ENCODE measurements at places on chromosomes 16 and 17.

- DNase-seq = no peak
Measured at GRCh38 chr17:31323551-31323950, 2.1 kb upstream of the EVI2A start.

DNA sequence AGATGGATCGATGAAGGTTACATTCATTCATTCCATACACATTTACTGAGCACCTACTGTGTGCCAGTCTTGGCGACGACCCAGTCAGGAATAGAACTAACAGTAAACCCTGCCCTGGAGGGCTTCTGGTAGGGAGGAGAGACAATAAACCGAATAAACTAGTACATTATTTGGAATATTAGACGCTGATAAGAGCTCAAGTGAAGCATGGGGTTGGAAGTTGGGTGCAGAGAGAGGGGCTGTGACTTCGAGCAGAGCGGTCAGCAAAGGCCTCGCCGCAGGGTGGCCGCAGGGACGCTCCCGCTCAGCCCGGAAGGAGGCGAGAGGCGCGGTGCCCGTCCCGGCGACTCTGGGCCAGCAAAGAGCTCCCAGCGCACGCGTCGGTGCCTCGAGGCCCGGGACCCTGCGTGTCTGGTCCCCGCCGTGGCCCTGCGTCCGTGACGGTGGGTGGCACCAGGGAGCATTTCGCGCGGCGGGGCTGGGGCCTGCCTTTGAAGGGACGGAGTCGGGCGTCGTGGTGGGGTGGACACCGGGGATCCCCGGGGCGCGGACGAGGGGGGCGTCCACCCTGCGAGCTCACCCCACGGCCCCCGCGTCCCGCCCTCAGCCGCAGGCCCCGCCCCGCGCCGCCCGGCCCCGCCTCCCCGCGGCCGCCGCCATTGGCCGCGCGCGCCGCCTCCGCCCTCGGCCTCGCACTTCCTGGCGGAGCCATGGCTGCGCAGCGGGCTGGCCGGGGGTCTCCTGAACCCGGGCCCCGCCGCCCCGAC, at the start of gene KLHL36:
TSS of gene KLHL36 (plus strand) at position 684 of the 767 bp plus-strand sequence. CDS start 2,357 bp downstream, outside the sequence.
- DNase-seq = no peak

DNA sequence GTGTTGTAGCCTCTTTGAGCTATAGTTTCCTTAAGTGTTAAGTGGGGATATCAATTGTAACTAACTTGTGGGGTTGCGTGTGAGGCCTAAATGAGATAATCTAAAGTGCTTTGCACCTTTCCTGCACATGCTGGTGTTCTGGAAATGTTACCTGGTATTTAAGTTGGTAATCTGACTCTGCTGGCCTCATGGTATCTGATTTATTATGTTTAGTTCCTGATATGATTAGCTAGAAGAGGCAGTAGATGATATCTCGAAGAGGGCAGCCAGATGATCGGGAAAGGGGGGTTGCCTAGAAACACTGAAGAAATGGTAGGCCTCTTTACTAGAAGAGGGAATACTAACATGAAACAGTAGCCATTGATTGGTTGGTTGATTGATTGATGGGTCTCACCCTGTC, 65.4 kb upstream of the CLEC18A start:
- DNase-seq = no peak

DNA sequence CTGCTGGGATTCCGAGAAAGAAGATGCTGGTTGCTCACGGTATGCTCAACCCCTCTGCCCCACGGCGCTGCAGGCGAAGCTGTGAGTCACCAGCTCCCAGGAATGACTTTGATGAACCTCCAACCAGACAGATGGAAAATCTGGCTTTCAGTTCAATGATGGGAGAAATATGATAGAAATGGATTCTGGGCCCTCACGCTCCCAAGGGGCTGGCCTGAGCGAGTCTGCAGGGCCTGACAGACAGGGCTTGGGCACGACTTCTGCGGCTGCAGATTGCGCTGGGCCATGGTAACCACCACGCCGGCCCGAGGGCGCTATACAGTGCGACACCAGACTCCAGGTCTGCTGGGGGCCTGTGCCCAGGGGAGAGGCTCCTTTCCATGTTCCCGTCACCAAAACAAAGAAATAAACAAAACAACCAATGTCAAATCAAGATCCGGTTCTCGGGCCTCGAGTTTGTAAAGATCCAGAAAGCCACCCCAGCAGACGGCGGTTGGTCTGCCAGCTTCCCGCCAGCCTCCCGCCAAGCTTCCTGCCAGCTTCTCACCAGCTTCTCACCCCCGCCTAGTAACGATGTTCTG, 11.1 kb upstream of the ABR start:
- DNase-seq = no peak

DNA sequence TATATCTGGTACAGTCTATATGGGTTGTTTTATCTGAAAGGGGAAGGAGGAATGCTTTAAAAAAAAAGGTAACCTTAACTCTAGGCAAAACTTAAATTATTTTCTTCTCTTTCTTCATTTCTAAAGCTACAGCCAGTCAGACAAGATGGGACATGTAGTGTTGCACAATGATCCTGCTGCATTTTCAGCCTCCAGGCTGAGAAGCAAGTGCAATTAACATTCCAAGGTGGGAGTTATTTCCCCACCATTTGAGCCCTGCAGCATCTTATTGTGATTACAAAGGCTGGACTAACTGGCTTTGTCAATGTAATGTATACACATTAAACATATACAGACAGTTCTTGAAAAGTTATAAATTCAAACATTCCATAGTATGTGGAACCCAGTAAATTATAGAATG, 22.6 kb upstream of the NF1 start:
- peak; percentile 73 for DNase-seq

DNA sequence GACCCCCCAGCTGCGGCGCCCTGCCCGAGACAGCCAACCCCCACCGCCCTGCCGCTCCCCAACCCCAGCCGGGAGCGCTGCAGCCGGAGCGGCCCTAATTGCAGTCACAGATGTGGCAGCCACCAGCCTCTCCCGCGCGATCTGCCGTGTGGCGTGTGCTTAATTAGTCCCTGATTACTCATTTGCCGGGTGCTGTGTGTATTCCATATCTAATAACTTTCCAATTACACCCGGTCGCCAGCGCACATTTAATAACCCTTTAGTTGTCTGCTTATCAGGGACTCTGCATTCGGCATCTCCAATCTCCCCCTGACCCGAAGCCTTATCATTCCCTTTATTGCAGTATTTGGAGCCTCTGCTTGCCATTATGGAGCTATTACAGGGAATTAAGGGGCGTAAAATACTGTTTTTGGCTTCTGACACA, 236.7 kb upstream of the CIBAR2 start:
- DNase-seq = no peak

DNA sequence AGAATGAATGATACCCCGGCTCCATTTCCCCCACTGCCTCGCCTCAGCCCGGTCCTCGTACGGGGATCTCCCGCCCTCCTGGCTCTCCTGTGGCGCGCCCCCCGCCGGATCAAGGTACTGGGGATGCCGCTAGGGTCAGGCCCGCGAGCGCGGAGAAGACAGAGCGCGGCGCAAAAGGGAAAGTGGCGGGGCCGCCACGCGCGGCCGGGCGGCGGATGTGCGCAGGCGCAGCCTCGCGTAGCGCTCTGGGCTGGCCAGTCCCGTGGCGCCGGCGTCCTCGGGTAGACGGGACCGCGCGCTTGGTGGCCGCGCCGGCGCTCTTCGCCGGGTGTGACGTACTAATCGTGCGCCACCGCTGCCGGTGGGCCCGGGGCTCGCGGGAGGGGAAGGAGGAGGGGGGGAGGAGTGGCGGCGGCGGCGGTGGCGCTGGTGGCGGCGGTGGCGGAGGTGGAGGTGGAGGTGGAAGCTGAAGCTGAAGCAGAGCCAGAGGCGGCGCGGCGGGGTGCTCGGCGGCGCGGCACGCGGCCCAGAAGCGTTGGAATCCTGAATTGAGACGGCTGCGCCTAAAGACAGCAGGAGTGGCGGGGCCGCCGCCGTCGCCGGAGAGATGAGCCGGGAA, at the start of gene SENP3:
TSS of gene SENP3 (plus strand) at position 331 of the 619 bp plus-strand sequence. CDS start 1,158 bp downstream, outside the sequence.
- peak; percentile 85 for DNase-seq

- no peak for DNase-seq
Measured at GRCh38 chr16:50645563-50646220, 35.4 kb downstream of the SNX20 start.

GRCh38 chr16:48862087-48862532, 252.1 kb upstream of the N4BP1 start:
- DNase-seq = no peak

DNA sequence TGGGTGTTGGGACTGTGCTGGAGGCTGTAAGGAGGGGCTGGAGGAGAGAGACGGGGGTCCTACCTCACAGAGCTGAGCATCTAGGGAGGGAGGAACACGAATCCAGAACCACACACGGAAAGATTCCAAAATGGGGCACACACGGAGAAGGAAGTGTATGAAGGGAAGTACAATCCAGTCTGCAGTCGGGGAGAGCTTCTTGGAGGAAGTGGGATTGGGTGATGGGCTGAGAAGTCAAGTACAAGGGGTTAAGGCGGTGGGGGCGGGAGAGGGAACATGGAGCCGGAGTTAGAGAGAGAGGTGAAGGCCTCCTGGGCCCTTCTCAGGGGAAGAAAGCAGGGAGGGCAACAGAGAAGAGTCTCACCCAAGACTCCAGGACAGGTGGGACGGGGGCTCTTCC, 107.5 kb upstream of the CREBBP start:
- no peak for DNase-seq

Data from breast epithelium (tissue), 4 donors.